ENCODE measurements at places on chromosomes 7 and 10. TPM values are rescaled to one million over a fixed set of nuclear protein-coding genes. Genes with fewer than 3 reads are reported as not detected.

DNA sequence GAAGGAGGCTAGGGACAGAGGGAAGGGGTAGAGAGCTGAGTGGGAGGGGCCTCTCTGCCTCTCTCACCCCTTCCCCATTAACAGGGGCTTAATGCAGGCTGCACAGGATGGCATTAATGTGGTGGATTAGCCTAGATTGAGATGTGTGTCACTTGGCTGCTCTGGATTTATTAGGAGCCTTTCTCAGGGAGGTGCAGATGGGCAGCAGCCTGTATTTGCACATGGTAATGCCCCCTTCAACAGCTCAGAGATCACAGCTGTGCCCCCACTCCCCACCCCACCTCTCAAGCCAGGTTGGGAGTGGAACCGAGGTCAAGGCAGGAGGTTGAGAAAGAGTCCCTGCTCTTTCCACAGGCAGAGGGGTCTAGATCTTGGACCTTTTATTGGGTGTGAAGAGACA is 7.3 kb downstream of the PITX3 start:
- DNase-seq, result no peak

DNA sequence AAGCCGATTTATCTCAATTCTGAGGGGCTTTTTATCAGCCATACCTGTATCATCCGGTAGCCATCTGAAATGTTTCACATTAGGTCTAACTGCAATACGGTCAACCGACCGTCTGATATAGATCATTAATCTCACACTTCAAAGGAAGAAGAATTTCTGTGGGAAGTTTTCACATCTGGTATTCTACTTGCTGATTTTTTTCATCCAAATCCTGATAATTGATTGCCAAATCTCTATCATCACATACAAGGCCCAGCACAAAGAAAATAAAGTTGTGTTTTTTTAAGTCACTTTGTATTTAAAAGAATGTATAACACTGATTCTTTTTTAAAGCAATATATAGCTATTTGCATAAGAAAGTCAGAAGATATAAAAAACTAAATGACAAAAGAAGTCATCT is 132.3 kb downstream of the DKK1 start:
- no peak for DNase-seq

GRCh38 chr7:2896131-2896530 is 52.0 kb upstream of the GNA12 start:
- DNase-seq, result no peak

GRCh38 chr10:91879515-91880170 is 29.6 kb downstream of the FGFBP3 start:
- DNase-seq, result no peak

SPDYE11 gene
- total RNA-seq, result not detected

ZNF425 gene
- total RNA-seq, result 3.0 TPM

GRCh38 chr7:81846398-81846797 is 76.6 kb upstream of the HGF start:
- DNase-seq, result peak; percentile 21

PKD2L1 gene
- not detected for total RNA-seq

DNA sequence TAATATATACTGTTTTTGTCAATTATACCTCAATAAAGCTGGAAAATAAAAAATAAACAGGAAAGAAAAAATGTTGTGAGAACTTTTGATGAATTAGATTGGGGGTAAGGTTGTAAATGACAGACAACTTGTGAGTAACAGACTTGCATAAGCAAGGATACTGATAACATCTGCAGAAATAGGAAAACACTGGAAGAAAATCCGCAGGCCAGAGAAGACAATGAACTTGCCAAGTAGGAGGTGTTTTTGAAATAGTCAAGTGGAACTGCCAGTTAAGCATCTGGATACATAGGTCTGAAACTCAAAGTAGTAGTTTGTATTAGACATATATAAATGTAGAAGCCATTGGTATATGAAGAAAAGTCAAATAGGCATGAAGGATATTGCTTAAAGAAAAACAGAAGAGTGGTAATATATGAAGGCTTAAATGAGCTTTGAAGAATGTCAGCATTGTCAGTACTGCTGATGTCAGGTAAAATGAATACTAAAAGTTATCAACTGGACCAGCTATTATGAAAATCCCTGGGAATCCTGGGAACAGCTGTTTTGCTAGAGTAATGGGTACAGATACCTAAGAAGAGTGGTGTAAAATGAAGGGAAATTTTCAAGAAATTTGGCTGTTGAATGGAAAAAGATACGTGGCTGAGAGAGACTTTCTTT is 58.7 kb downstream of the DNAJC1 start:
- DNase-seq, result no peak

- no peak for DNase-seq
Observed at GRCh38 chr7:80087051-80087770, 47.4 kb upstream of the GNAI1 start.

DNA sequence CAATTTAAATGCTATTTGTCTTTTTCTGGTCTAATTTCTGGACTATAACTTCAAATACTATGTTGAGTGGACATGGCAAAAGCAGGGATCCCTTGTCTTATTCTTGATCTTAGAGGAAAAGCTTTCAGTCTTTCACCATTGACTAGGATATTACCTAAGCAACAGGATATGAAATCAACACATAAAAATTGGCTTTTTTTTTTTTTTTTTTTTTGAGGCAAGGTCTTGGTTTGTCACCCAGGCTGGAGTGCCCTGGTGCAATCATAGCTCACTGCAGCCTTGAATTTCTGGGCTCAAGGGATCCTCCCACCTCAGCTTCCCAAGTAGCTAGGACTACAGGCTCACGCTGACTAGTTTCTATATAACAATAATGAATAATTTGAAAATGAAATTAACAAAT is 90.8 kb downstream of the JMJD1C start:
- DNase-seq, result peak; percentile 17

GRCh38 chr7:77306231-77307067 is 106.8 kb upstream of the FGL2 start:
- no peak for DNase-seq

CALD1 gene
- total RNA-seq, result 176 TPM

DNA sequence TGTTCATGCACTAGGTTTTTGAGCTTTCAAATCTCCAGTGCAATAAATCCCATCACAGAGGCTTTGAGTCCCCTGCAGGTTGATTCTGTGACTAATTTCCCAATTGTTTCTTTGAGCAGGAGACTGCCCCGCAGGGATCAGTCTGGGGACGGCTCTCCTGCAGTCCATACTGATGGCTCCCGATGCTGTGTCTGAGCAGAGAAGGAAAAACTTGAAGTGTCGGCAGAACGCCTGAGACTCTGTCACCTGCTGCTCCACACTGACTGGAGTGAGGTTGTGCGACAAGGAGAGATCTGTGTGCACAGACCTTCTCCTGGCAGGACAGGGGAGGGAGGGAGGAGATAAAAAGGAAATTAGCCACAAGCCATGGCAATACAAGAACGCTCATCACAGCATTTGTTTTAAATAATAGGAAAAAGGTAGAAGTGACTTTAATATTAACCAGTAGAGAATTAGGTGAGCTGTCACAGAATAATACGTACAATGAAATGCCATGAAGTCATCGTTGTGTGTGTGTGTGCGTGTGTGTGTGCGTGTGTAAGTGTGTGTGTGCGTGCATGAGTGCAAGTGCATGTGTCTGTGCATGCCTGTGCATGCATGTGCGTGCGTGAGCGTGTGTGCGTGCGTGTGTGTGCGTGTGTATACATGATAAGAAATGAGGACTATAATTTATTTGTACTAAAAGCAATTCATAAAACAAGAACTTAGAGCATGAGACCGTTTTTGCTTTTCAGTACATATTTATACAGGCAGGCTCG is 38.2 kb downstream of the HTR5A start:
- no peak for DNase-seq

DNA sequence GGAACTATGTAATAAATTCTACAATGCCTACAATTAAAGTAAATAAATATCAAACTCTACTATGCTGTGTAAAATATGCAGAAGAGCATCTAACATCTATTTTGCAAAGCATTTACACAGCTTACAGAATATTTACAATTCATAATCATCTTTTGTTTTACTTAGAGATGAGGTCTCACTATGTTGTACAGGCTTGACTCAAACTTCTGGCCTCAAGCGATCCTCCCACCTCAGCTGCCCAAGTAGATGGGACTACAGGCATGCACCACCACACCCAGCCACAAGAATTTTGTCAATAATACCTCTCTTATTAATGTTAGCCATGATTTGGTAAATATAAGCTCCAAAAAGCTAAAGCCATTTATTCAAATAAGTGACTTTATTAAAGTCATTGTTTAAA is 21.9 kb upstream of the CAV2 start:
- no peak for DNase-seq

WDR86 gene
- not detected for total RNA-seq

IFIT2 gene
- total RNA-seq, result 2.7 TPM

DNA sequence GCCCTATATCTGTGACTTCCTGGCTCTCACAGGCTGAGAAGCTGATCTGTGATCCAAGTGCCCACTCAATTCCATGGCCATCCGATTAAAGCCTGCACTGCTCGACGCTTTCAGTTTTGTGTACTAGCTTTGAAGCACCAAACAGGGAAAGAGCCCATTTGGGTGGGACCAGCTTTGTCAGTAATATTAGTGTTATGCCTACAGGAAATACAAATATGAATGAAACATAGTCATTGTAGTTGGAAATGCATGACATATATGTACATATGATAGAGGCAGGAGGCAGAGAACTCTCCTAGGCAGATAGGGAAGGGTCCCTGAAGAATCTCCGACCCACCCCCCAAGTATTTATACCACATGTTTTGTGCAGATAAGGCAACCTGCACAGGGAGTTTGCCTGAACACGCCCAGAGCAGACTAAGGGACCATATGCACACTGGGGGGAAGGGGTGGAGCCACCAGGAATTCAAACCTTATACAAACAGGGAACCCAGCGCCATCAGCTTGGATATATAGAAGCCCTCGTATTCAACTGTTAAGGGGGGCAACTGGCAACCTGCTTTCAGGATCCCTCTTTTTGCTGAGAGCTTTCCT is 653.2 kb downstream of the PARD3 start:
- DNase-seq, result no peak

CALHM1 gene
- total RNA-seq, result not detected

GIMAP1 gene
- not detected for total RNA-seq

SFXN2 gene
- 14.3 TPM for total RNA-seq

DNA sequence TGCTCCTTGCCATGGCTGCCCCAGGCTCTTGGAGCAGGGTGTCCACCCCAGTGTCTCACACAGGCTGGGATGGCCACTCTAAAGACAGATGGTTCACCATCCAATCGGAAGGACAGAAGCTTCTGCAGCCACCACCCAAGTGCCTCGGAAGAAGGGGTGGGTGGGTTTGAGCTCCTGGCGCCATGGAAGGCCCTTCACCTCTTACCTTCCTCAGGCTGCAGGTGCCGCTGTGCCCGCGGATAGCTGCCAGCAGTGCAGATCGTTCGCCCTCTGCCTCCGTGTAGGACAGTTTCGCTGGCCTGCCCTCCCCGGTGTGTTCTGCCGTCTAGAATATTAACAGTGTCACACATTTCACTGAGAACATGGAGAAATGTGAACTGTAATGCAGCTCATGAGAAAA is 243.6 kb upstream of the GRB10 start:
- DNase-seq, result no peak

GRCh38 chr10:99708428-99709012 is 23.4 kb downstream of the COX15 start:
- DNase-seq, result no peak

NRG3 gene
- total RNA-seq, result not detected

DNA sequence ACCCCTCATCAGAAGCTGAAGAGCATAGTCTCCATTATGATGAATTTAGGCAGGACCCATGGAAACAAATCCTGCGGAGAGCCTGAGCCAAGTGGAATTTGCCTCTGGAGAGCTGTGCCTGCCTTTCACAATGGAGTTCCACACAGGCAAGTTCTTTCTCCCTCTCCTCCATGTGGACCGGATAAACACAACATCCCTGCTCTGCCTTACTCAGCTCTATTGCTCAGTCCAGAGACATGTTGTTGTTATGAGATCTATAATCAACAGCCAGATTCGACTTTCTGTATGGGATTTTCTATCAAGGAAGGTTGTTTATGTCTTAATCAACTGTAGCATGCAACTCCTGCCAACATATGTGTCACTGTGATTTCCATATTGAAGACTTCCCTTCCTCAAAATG is 59.5 kb upstream of the ELMO1 start:
- no peak for DNase-seq

- peak; percentile 97 for DNase-seq
Observed at GRCh38 chr10:95229724-95230627, 35.9 kb downstream of the ACSM6 start.

SPDYE6 gene
- not detected for total RNA-seq

TWIST1 gene
- 0.31 TPM for total RNA-seq

LRRD1 gene
- total RNA-seq, result not detected

TMEM176A gene
- total RNA-seq, result not detected

DNA sequence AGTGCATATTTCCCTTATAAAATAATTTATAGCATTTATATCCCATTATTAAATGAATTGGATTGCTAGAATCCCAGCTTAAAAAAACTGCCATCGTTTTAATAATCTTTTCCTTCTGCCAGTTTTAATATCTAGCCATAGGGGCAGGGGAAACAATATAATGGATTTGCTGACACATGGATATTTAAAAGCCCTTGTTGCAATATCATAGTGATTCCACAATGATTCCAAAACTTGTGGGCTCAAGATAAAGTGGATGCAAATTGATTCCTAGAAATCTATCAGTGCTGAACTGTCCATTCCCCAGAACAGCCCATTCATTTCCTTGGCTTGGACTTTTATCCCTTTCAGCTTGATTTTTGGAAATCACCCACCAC is 2.6 kb downstream of the CPA2 start:
- DNase-seq, result no peak

DNA sequence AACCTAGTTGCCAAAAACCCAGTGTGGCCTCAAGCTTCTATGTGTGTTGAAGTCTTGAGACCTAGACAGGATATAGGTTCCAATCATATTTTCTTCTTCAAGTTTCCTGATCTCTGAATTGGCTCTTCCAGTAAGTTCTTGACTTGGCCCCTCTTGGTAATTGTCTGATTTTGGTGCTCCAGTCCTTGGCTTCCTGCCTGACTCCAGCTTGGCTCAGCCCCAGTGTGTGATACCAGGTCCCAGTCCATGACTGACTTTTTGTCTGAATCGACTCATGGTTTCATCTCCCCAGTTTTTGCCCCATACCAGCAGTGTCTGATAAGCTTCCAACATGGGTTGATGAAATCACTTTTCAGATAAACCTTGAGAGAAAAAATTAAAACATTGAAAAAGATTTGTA is 72.3 kb downstream of the FAS start:
- no peak for DNase-seq

- no peak for DNase-seq
Observed at GRCh38 chr10:114650266-114650665, 7.8 kb downstream of the ABLIM1 start.

GRCh38 chr10:43304687-43305333 is 37.9 kb upstream of the RASGEF1A start:
- DNase-seq, result no peak

RGR gene
- not detected for total RNA-seq

Measured in foreskin keratinocyte (primary cell).